Hippocampal formation (tissue), 2 donors: ENCODE measurements at places on chromosomes 16 and 17.

DNA sequence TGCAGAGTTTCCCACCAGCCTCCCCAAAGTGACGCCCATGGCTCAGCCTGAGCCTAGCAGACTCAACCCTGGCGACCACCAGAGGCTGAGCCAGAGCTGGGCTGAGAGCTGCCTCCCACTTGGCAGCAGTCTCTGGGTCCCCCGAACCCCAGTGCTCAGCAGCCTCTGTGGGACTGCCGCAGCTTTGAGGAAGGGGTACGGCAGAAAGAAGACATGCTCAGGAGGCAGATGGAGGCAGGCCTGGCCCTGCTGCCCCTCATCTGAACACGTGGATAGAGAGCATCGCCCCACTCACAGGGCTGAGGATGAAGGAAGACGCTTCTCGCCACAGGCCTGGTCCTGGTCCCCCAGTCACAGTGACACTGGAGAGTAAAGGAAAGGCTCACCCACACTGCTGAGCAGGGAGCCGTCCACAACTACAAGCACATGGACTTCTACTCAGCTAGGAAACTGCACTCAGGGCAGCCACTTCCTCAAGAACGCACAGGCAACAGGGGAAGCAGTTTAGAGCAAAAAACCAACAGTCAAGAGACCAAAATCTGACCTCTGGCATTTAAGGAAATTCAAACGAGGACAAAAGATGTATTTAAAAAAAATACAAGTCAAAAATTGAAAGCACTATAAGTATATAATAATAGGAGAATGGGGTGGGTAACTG lies 45.2 kb upstream of the GSG1L start:
- no peak for DNase-seq

GRCh38 chr17:70552982-70553334 lies 383.6 kb downstream of the KCNJ2 start:
- DNase-seq, result no peak

DNA sequence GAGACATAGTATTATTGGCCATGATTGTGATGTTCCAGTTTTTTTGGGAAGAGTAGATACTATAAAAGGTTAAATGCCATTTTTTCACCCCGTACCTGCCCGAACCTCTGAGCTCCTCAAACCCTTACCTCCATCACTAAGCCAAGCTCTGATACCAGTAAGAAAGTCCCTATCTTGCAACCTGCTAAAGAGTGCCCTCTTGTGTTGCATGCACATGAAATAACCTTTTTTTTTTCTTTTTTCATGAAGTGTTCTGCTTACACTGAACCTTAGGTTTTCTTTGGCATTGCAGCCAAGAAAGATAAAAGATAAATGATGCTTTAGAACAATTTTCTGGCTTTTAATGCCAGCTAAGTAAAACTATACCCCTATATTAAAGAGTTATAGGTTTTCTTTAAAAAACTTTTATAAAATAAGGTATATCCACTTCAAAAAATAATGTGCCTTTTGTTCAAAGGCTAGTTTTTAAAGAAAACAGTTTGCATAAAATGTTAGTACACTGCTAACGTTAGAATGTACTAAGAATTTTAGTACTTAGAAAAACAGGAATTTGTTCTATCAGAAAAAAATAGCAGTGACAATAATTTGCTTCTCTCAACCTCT lies 295.3 kb upstream of the PMFBP1 start:
- DNase-seq, result peak; percentile 74

DNA sequence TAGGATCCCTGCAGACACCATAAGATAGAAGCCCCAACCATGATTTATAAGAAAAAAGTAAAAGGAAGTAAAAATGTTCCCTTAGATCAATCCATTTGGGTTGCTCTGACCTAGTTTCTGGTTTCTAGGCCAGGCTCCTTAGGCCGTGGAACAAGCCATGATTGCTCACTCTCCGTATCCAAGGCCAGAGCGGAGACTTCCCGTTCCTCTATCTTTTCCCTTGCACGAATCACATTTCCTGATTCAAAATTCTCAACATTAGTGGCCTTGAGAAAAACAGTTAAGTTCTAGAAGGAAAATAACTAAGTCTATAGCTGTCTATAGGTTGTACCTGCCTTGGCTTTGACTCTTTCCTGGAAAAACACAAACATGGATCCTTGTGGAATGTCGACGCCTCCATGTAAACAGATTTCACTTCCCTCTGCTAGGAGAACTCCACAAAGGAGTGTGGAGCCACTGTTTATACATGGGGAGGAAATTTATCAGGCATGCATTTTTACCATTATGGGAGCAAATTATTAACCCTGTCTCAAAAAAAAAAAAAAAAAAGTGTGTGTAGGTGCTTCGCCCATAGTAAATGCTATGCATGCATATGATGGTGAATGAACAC lies 149.6 kb downstream of the ZFHX3 start:
- no peak for DNase-seq

DNA sequence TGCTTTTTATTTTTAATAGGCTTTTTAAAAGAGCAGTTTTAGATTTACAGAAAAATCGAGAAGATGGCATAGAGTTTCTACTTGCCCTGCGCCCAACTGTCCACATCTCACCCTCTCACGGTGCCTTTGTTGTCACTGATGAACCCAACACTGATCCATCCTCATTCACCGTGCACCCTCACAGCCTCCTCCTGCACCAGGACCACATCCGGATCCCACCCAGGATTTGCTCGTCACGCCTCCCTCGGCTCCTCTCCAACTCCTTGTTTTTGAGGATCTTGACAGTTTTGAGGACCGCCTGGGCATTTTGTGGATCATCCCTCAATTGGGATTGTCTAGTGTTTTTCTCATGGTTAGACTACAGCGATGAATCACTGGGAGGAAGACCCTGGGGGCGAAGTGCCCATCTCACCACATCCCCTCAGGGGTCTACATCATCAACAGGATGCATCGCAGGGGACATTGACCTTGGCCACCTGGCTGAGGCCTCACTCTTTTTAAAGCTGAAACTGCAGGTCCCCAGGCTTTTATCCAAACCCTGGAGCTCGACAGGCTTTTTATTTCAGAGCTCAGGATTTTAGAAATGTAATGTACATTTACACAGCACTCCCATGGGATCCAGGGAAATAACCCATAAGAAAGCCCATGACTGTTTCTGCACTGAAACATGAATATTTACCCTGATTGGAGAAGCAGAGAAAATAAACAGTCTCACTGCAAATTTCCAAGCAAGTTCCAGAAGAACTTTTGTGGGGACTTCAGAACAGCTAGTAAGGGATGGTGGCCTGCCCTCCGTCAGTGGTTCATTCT lies 71.8 kb upstream of the ZNF469 start:
- DNase-seq, result no peak

- no peak for DNase-seq
These were observed 28.4 kb upstream of the LYRM9 start for GRCh38 chr17:27921599-27921998.

DNA sequence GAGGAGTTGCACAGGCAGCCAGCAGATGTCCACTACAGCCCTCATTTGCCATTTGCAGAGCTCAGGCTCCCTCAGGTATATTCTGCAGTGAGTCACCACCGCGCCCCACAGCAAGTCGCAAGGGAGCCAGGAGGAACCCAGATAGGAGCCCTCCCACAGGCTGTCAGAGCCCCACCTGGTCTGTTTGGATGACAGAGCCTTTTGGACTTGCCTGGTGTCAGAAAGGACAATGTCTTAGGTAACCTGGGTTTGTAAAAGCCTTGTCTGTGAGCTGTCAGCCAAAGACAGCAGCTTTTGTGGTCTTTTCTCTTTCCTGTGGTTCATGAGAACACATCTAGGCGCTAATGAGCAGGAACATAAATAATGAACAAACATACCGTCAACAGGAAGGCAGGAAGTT lies 70.9 kb downstream of the GNAO1 start:
- no peak for DNase-seq

DNA sequence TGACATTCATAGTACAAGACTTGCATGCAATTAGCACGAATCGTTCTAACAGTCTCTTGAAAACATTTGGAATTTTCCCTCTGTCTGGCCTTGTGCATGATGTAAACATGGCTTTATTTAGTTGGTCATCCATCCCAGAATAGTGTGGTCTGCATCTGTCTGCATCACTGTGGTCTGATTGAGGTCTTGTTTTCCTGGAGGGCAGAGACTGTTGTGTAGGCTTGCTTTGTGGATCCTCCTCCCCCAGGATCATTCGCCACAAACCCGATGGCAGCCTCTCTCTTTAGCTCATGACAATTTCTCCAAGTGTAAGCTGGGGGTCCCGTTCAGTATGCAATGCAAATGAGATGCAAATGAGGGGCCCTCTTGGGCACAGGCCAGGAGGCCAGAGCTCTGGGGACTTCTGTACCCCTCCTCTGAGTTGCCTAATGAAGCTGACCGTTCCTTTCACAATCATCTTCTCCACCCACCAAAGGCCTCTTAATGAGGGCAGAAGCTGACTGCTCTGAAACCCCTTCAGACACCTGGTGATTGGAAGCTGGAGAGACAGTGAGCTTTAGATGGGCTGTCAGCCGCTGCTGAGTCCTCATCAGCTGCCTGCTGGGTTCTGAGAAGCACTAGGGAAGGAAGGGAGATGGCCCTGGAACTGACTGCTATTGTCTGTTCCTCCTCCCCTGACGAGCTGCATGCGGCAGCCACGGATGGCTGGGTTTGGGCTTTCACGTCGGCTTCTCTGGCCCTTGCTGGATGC lies 201.2 kb upstream of the CACNG3 start:
- peak; percentile 3 for DNase-seq

- no peak for DNase-seq
These were observed 183.6 kb upstream of the CDH11 start for GRCh38 chr16:65305266-65305959.

GRCh38 chr16:48503779-48504178 lies 106.2 kb downstream of the N4BP1 start:
- no peak for DNase-seq

DNA sequence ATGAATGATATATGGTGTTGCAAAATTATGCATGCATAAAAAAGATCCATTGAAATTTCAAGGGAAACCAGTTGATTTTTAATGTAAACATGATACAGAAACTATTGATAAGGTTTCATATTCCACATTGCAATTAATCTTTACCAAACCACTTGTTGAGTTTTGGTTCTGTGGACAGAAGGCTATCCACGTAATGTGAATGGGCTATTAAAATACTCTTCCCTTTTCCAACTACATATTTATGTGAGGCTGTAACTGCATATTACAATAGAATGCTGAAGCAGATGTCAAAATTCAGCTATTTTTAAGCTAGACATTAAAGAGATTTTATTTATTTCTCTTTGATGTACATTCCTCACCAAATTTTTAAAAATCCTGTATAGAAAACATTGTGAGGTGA lies 33.7 kb upstream of the VPS4A start:
- no peak for DNase-seq

DNA sequence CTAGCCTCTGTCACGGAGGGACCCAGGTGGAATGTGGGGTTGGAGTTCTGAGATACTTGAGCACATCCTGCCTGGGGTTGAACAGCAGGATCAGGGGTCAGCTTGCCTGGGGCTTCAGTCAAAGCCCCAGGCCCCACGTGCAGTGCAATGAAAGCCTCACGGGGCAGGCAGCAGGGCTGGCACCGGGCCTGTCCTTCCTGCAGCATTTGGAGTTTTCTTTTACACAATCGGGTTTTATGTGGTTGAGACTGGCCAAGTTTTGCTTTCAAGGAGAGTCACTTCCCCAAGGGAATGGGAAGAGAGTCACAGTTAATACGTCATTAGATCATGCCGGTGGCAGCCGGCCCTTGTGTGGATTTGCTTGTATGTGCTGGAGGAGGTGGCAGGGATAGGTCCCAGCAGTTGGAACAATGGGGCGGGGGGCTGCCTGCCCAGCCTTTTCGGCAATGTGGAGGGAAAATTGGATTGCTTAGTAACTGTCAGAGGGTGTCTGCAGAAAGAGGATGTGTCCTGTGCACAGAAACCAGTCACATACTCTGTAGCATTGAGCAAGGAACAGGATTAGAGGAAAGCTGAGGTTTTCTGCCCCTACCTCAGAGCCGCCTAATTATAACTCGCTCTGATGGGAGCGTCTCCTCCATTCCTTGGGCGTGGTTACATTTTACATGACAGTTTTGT lies 4.5 kb downstream of the RMI2 start:
- DNase-seq, result no peak

DNA sequence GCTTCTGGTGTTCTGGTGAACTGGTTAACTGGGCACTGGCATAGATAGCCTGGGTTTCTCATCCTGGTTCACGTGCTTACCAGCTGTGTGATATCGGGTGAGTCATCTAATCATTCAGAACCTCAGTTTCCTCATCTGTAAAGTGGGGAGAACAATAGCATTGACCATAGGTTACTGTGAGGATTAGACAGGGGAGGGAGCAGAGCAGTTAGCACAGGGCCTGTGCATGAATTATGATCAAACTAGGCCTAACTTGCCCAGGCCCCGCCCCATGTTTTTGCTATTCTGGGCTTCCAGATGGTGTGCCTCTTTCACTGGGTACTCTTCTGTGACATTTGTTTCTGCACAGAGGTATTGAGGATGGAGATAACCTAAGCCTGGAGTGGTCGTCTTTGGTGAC lies 4.6 kb upstream of the KLHL36 start:
- DNase-seq, result no peak

- DNase-seq, result peak; percentile 25
These were observed 5.5 kb downstream of the MAP2K3 start for GRCh38 chr17:21289902-21290571.

GRCh38 chr16:3482659-3483241 lies 12.5 kb downstream of the C16orf90 start:
- DNase-seq, result no peak

DNA sequence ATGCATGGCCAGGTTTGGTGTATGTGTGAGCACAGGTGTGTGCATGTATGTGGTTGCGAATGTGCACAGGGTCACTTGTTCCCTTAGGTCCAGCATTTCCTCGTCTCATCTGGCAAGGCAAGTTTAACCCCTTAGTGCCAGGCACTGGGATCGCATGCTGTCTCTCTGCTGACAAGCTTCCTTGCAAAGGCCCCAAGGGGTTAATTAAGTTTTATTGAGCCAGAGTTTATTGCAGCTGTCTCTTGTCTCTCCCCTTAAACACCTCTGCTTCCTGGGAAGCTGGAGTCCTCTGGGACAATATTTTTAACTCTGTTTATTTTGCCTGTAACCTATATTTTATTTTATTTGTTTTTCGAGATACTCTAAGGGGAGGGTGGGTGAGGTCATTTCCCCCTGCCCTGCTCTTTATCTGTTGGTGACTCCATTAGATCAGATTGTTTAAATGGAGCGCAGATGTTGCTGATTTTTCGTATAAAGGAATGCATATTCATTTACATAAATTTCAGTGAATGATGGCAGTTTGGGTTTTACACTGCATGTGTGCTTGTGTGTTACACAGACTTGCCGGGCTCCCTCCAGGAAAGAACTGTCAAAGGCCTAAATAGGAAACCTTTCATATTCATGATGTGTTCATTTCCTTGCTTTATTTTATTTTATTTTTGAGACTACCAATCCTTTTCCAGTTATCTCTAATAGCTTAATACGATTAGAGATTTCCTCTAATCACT lies 99.7 kb downstream of the CBLN1 start:
- DNase-seq, result no peak

DNA sequence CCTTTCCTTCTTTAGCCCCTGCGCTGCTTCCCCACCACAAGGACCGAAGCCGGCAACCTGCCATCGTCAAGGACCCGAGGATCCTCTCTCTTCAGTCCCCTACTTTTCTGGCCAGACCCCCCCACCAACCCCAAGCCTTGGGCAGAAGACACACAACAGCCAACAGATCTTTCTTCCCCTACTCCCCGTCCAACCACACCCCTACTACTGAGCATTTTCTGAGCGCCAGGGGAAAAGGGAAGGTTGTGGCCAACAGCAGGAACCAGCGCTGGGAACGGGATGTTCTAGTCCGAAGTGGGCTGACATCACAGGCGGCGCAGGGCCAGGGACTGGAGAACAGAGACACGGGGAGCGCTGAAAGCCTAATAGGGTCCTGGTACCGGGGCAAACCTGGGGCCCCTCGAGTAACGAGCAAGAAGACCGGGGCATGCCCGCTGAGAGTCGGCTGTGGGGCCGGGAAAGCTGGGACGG lies 528 bp downstream of the PER1 start:
- DNase-seq, result peak; percentile 32

- no peak for DNase-seq
These were observed 21.5 kb downstream of the GINS2 start for GRCh38 chr16:85667261-85667660.
